Osteoblast (primary cell): ENCODE measurements at places on chromosomes 7 and 10. TPM values are rescaled to one million over a fixed set of nuclear protein-coding genes. Genes with fewer than 3 reads are reported as not detected.

The CEP55 gene
- total RNA-seq: 4.7 TPM in 2 replicates

The MAT1A gene
- not detected in 2 replicates for total RNA-seq

The GLRX3 gene
- 70.1 and 74.9 TPM in 2 replicates for total RNA-seq

The EMX2 gene
- 0.88 and 1.4 TPM in 2 replicates for total RNA-seq

The ANXA7 gene
- 143 and 158 TPM in 2 replicates for total RNA-seq

The GALNT17 gene
- 0.29 and 0.36 TPM in 2 replicates for total RNA-seq

The UBTD1 gene
- 29.0 and 32.7 TPM in 2 replicates for total RNA-seq

The NUTM2A gene
- total RNA-seq: 0.59 and 0.72 TPM in 2 replicates

The HMX3 gene
- total RNA-seq: not detected in 2 replicates

The AIFM2 gene
- total RNA-seq: 14.4 and 14.8 TPM in 2 replicates

The CLDN12 gene
- total RNA-seq: 35.9 and 39.8 TPM in 2 replicates

The ZNF680 gene
- 12.7 and 14.7 TPM in 2 replicates for total RNA-seq

The PTER gene
- 18.6 and 29.7 TPM in 2 replicates for total RNA-seq

The SVOPL gene
- total RNA-seq: under 0.01 TPM in 1 of 2 replicates, not detected in the other

The ORC5 gene
- total RNA-seq: 22.1 and 25.6 TPM in 2 replicates

The POP7 gene
- total RNA-seq: 25.7 and 27.1 TPM in 2 replicates

The SFMBT2 gene
- total RNA-seq: under 0.01 TPM in 2 replicates

The MSRB2 gene
- 6.9 and 10.6 TPM in 2 replicates for total RNA-seq

The SPOCK2 gene
- 0.36 and 0.59 TPM in 2 replicates for total RNA-seq

The GRK5 gene
- 1.5 and 1.8 TPM in 2 replicates for total RNA-seq

The KIAA1217 gene
- 36.8 and 51.0 TPM in 2 replicates for total RNA-seq

The LBX1 gene
- total RNA-seq: not detected in 2 replicates

The CFAP46 gene
- total RNA-seq: under 0.01 and 0.29 TPM in 2 replicates

The C10orf67 gene
- total RNA-seq: not detected in 2 replicates

The CHN2 gene
- under 0.01 TPM in 1 of 2 replicates, not detected in the other for total RNA-seq

The CDHR3 gene
- 6.5 and 8.3 TPM in 2 replicates for total RNA-seq

The ANKRD30A gene
- not detected in 2 replicates for total RNA-seq

The ZNF425 gene
- total RNA-seq: 4.3 and 4.7 TPM in 2 replicates

The AKR1C3 gene
- 207 and 238 TPM in 2 replicates for total RNA-seq

The PGAM2 gene
- 0.29 and 0.36 TPM in 2 replicates for total RNA-seq

The OR6B1 gene
- total RNA-seq: not detected in 2 replicates

The PCLO gene
- under 0.01 and 0.36 TPM in 2 replicates for total RNA-seq

The NKX1-2 gene
- not detected in 2 replicates for total RNA-seq

The ANKRD1 gene
- 27.7 and 52.1 TPM in 2 replicates for total RNA-seq

The TRIM74 gene
- total RNA-seq: not detected in 2 replicates

The KLF14 gene
- not detected in 2 replicates for total RNA-seq

The RTKN2 gene
- 7.7 and 8.0 TPM in 2 replicates for total RNA-seq

The MEPCE gene
- total RNA-seq: 28.6 and 29.7 TPM in 2 replicates

The C10orf105 gene
- total RNA-seq: under 0.01 TPM in 1 of 2 replicates, not detected in the other

The AKR1C4 gene
- not detected in 2 replicates for total RNA-seq

The CCL24 gene
- total RNA-seq: not detected in 2 replicates

The GPR15LG gene
- total RNA-seq: not detected in 2 replicates

The SPDYE9 gene
- total RNA-seq: not detected in 2 replicates

The EPHA1 gene
- not detected in 2 replicates for total RNA-seq
